ENCODE measurements at places on chromosomes 12 and 14.

DNA sequence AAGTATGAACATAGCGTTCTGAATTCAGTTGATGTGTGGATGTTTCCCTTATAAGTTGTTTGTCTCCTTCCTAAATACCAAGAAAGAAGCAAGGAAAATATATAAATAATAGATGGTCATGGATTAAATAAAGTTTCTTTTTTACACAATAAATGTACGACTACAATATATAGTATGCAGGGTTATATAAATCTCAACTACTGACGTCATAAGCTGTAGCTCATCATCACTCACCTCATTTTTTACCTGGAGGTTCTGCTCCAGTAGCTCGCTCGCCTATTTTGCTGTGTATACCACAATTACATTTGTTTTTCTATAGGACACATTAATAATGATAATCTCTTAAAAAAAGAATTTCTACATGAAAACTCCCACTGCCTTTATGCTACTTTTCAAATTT is 109.5 kb downstream of the NTS start:
- no peak for DNase-seq

GRCh38 chr14:81066672-81067071 is 111.3 kb downstream of the TSHR start:
- peak; percentile 68 for DNase-seq

GRCh38 chr12:74021937-74022336 is 515.7 kb upstream of the ATXN7L3B start:
- no peak for DNase-seq

DNA sequence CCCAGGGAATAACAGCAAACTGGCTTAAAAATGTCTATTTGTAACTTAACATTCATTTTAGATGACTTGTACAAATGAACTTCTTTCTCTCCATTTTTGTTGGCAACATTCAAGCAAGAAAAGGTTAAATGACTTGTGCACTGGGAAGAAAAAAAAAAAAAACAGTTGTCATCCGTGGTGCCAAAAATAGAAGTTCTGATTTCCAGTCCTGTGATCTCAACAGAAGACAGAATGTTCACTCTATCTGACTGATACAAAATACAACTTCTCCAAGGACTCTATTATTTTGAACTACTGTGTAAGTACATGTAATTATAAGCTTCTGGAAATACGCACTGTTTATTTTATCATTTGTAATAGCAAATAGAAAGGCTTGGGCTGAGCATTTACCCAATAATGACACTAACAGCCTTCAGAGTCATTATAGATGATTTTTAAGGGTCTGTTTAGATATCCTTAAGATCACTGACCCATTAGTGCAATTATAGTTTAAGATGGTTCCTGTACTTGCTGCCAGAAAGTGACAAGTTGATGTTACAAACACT is 59.9 kb downstream of the LIN7A start:
- DNase-seq, result peak; percentile 82

- no peak for DNase-seq
Measured at GRCh38 chr12:15931590-15932053, 20.5 kb downstream of the DERA start.

DNA sequence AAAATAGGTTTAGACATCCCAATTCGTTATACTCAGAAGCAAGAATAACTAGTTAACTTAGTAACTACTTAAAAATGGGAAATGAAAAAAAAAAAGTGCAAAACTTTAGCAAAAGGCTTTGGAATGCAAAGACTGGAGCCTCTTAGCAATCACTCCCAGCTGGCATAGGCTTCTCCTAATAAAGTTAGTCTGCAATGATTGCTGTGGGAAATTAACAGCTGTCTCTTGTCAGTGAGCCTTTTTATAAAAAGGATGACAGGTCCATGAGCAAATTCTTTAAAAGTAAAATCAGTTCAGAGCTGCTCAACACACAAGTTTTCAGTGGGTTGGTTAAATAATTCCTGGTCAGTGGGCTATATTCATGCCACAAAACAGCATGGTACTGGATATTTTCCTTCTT is 7.4 kb upstream of the SYCP3 start:
- DNase-seq, result no peak

GRCh38 chr12:94025756-94026155 is 122.6 kb upstream of the PLXNC1 start:
- DNase-seq, result no peak

- DNase-seq, result peak; percentile 77
Measured at GRCh38 chr12:131222329-131223139, 268.8 kb downstream of the ADGRD1 start.

GRCh38 chr14:65263177-65263788 is 149.2 kb upstream of the FUT8 start:
- DNase-seq, result no peak

DNA sequence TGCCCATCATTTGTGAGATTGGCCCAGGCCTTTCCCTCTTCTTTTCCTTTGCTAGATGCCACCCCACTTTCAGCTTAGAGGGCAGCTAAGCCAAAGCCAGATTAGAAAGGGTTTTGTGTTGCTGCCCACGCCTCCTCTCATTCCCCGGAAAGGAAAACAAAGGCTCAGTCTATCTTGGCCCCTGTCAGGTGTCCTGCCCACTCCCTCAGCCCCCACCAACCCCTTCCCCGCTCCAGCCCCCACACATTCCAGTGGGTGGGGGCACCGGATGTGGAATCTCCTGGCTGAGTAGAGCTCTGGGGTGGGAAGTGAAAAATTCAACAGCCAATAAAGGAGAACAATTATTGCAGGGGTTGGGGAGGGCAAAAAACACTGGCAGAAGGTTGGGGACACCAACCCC is 2.2 kb downstream of the BLOC1S1 start:
- DNase-seq, result no peak

DNA sequence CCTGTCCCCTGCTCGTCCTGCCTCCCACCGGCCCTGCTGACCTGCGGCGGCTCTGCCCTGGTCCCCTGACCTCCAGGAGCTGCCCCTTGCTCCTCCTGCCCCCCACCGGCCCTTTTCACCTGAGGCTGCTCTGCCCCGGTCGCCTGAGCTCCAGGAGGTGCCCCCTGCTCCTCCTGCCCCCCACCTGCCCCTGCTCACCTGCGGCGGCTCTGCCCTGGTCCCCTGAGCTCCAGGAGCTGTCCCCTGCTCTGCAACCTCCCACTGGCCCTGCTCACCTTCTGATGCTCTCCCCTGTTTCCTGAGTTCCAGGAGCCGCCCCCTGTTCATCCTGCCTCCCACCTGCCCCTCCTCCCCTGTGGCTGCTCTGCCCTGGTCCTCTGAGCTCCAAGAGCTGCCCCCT is 101.3 kb downstream of the TMEM121 start:
- no peak for DNase-seq

DNA sequence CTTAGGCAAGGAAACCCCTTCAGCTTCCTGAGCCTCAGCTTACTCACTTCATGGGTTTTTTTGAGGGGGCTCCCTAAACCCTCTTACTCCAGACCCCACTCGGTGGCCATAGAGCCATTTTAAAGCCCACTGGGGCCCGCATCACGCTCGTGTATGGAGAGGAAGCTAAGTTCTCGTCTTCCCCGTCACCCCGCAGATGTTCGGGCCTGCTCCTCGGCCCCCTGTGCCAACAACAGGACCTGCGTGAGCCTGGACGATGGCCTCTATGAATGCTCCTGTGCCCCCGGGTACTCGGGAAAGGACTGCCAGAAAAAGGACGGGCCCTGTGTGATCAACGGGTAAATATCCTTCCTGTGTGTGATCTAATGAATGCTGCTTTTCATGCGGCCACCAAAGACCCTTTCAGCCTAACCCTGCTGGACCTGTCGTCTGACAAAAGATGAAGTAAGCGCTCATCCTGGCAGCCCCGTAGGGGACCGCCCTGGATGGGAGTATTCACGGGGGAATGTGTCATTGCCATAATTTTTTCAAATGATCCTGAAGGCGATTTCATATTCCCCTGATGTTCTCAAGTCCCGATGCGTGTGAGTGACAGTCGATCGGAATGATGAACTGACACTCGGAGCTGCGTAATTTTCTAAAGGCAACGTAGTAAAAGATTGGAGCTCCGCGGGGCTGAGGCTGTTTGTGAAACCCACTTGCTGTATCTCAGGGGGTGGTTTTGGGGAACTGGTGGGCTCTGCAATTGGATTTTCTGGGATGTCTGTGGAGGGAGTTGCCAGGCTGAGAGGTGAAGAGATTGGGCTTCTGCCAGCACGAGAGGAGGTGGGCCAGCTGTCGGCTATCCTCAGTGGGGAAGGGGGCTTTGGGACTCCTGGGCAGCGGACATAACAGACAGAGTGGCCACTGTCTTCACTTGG is 5.4 kb downstream of the DLK1 start:
- DNase-seq, result no peak

DNA sequence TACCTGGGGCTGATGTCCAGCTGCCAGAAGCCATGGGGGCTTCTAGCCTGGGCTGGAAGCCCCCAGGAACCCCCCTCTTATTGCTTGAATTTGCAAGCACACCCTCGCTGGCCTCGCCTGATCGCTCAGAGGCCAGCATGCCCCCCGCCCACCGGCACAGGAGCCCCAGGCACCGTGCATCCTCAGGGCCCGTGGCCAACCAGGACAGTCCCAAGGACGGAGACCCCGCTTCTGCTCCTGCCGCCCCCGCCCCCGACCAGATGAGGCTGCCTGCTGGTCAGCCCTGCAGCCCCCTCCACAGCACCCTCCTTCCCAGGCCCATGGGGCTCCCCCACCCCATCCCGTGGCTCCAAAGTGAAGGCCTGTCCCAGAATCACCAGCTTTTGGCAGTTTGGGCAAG is 21.2 kb downstream of the RAB35 start:
- DNase-seq, result no peak

- DNase-seq, result no peak
Measured at GRCh38 chr12:90653040-90653439, 301.9 kb downstream of the CCER1 start.

GRCh38 chr12:18183141-18183540 is 78.2 kb upstream of the PIK3C2G start:
- DNase-seq, result no peak

DNA sequence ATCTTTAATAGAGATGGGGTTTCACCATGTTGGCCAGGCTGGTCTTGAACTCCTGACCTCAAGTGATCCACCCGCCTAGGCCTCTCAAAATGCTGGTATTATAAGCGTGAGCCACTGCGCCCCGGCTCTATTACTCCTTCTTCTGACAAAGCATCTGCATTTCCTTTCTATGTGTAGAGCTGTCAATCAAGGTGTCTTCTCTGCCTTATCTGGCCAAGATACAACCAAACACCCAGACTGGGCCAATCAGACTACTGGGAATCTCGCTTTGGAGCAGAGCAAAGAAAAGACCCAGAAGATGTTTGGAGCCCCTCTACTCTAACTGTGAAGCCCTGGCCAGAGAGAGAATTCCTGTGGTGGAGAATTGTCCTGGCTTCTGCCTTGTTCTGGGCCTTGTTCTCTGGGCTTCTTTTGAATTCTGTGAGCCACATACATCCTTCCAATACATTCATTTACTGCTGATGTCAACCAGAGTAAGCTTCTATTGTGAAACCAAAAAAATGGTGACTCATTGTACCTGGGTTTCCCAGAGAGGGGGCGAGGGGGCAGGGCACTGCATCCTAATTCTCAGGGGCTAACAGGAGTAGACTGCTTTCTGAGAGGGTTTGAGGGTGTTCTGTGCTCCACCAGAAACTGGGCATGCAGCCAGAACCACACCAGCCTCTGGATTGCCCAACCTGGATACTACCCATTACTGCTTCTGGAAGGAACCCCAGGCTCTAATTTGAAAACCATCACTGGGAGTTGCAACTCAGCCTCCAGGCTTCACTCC is 18.8 kb upstream of the FLVCR2 start:
- DNase-seq, result peak; percentile 68

- no peak for DNase-seq
Measured at GRCh38 chr14:92199763-92200162, 78.0 kb downstream of the CPSF2 start.

GRCh38 chr12:27524839-27525753 is 1.1 kb downstream of the PPFIBP1 start:
- no peak for DNase-seq

DNA sequence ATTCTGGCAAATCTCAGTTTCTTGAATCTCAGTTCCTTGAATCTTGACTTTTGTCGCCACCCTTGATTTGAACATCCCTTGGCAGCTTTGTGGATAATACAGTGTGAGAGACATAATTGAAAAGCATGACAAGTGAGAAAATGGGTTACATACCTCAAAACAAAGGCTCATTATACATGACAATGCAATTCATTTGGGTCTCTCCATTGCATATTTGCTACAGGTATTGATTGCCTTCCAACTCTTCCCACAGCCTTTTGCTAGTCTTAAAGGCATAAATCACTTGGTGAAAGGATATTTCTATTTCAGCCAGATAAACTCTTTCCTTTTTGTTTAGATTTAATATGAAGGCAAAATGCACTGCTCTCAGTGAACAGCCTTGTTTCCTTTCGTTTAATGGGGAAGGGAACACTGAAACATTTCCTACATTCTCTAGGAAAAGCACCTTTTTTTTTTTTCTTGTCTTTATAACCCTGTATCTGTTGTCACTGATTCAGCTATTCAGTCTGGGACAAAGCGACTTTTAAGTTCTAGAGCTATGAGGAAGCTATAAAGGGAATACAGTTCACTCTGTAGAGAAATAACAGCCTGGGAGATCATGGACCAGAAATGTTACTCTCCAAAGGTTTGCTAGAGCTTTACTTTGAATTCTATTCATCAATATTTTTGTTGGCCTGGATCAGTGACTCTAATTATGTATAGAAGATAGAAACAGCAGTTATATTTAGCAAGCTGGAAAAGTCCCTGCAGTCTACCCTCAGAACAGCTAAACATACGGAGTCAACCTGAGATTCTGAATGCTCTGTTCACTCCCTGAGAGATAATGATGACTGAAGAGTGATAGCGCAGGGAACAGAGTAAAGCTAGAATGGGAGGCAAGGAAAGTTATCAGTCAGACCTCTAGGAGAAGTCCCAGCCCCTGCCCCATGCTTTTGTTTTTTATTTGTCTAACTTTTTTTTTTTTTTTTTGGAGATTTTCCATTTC is 311.4 kb downstream of the RGS6 start:
- DNase-seq, result no peak

DNA sequence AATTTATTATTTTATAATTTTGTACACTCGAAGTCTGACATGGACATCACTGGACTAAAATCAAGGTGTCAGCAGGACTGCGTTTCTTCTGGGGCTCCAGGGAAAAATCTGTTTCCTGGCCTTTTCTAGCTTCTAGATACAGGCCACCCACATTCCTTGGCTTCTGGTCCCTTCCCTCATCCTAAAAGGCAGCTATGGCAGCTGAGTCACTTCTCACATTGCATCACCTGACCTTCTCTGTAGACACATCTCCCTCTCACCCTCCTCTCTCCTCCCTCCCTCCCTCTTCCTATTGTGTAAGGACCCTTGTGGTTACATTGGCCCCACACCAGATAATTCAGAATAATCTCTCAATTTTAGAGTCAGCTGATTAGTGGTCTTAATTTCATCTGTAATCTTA is 92.4 kb downstream of the RPS6KA5 start:
- DNase-seq, result no peak

DNA sequence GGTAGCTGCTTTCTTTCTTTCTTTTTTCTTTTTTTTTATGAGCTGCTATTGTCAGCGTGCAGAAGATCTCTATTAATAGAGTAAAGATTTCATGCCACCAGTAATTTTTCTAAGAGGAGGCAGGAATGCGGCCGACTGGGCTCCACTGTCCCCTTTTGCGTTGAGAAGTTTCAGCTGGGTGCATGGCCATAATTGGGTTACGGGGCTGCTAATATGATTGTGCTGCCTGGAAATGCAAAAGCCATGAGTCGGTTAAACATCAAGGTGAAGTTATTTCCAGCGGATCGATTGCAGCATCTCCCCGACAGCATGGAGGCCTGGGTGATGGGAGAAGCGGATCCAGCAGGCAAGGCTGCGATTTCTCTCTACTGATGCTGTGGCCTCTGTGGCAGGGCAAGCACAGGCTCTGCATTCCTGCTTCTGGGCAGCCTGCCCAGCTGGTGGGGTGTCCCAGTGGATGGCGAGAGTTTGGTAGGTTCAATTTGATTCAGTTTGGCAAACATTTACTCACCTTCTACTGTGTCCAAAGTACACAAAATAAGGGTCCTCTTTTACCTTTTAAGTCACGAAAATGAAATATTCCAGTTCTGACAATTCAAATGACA is 54.4 kb upstream of the PRMT8 start:
- DNase-seq, result peak; percentile 29

Data from DMS79 (cell line).